Airway epithelial cell (primary cell): ENCODE measurements at places on chromosomes 7 and 10. TPM values are rescaled to one million over a fixed set of nuclear protein-coding genes. Genes with fewer than 3 reads are reported as not detected.

Gene RADIL
- 0.14 and 0.88 TPM in 2 replicates for total RNA-seq

Gene PKD2L1
- not detected in 2 replicates for total RNA-seq

Gene AKR1C3
- total RNA-seq = 36.9 and 38.8 TPM in 2 replicates

Gene DKK1
- total RNA-seq = 74.1 and 80.0 TPM in 2 replicates

Gene SH2B2
- total RNA-seq = 4.0 and 6.1 TPM in 2 replicates

Gene TCAF1
- 29.7 and 32.7 TPM in 2 replicates for total RNA-seq

Gene TMEM236
- 0.07 TPM in 1 of 2 replicates, not detected in the other for total RNA-seq

Gene TRIM50
- not detected in 2 replicates for total RNA-seq

Gene STARD3NL
- 35.3 and 38.3 TPM in 2 replicates for total RNA-seq

Gene ELAPOR2
- 2.4 and 4.7 TPM in 2 replicates for total RNA-seq

Gene CPED1
- 0.23 and 0.28 TPM in 2 replicates for total RNA-seq
